Endothelial cell of umbilical vein (primary cell): ENCODE measurements at places on chromosomes 5 and 9. TPM values are rescaled to one million over a fixed set of nuclear protein-coding genes. Genes with fewer than 3 reads are reported as not detected.

GRCh38 chr9:116417464-116417863, 263.9 kb downstream of the PAPPA start:
- DNase-seq, result no peak

Gene NXNL2
- not detected in 2 replicates for total RNA-seq

DNA sequence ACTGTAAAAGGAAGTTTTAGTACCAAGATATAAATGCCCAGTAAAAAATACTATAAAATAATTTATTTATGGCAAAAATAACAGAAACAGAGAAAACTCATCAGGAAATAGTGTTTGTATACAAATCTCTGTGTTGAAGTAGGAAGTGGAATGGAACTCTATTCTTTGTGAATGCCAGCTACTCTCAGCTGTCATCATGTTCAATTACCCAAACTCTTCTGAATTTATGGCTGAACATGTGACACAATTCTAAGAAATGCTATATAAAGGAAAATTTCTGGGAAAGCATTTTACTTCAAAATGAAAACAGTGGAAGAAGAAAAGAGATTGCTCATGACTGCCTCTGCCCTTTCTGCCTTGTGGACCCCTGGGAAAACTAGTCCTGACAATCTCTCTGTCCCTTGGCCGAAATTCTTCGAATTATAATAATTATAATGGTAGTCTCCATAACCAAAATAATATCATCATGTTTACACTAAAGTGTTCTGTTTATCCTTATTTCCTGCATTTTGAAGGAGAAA, 522.3 kb upstream of the ST8SIA4 start:
- no peak for DNase-seq

GRCh38 chr5:169583101-169583423, 511 bp upstream of the SPDL1 start:
- DNase-seq, result no peak

DNA sequence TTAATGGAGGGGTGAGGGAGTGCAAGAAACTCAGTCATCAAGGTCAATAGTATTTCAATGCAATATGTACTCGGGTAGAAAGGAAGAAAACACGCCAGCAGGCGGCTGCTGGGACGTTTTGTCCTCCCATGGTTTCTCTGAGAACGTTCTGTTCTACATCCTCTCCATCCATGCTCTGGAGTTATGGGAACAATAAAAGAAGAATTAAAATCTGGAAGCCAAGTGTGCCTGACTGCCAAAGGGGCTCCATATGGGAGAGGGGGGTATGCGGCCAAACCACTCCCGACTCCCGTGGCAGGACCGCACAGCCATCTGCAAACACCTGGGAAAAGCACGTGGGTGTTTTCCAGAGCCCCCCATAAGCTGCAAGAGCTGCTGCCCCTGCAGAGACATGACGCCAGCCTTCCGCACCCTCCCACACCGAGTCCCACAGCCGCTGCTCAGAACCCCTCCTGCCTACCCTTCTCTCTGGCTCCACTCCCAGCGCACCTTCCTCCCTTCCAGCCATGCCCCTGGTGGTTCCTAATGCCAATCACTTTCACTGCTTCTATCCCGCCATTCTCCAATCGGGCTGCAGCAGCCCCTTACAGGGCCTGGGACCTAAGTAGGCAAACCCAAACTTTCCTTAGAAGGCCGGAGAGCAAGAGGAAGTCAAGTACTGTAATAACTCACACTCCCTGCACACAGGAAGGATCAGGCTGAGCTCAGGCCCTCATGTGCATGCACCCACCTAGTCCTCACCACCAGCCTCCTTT, 241.6 kb downstream of the SYK start:
- DNase-seq, result no peak

Gene SPRY4
- total RNA-seq, result 33.9 and 49.5 TPM in 2 replicates

- DNase-seq, result no peak
Measured at GRCh38 chr9:121528642-121529041, 29.0 kb upstream of the GGTA1 start.

Gene ITGA2
- 53.2 and 62.3 TPM in 2 replicates for total RNA-seq
